ENCODE measurements at places on chromosomes 11 and 22.

DNA sequence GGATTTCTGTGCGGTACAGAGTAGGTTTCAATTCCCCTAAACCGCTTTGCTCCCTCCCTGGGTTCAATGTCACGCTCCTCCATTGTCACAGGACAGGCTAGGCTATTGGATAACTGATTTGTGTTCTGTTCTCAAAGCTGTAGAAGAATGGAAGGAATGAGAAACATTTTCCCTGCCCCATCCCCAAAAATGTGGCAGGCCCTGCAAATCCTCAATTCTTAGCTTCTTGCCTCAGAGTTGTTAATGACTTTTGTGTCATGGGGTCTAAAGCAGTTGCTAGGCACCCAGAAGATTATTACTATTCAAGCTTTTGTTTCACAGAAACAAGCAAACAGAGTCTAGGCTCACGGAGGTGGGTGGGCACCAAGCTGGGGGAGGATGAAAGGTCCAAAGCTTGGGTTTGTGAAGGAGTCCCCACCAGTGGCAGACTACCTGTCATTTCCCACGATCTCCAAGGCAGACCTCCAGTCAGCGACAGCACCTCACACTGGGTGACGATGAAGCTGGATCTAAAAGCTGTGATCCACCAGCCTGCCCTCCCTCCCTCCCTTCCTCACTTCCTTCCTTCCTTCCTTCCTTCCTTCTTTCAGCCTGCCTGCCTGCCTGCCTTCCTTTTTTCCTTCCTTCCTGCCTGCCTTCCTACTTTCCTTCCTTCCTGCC is 1080.2 kb downstream of the OPCML start:
- peak; percentile 58 for DNase-seq

DNA sequence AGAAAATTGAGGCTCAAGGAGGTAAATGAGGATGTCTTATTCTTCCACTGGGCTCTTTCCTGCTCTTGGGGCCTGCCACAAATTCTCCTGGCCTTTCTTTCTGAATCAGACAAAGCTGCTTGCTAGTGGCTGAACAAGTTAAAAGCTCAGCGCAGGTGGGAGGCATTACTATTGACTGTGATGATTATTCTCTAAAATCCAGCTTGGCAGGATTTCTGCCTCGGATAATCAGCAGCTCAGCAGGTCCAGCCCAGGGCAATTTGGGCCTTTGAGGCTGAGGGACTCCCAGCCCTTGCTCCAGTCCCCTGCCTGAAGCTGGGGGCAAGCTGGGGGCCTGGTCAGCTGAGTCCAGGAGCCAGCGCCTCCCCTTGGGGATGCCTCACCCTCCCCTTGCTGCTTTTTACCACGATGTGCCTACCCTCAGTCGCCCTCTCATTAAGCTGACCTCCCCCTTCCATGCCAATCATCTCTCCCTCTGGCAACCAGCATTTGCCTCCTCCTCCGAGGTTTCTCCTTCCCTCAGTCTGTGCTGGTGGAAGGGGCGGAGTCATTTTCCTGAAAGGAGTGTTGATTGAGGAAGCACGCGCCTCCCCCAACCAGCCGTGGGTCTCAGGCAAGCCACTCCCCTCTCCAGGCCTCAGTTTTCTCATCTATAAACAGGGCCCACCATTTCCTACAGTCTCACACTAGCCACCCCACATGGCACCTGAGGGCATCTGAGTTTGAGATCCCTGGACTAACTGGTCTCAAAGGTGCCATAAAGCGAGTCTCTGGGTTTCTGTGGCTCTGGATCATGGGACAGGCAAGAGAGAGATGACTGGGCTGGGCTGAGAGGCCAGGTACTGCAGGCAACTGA is 60.6 kb upstream of the PRDM11 start:
- DNase-seq = no peak

DNA sequence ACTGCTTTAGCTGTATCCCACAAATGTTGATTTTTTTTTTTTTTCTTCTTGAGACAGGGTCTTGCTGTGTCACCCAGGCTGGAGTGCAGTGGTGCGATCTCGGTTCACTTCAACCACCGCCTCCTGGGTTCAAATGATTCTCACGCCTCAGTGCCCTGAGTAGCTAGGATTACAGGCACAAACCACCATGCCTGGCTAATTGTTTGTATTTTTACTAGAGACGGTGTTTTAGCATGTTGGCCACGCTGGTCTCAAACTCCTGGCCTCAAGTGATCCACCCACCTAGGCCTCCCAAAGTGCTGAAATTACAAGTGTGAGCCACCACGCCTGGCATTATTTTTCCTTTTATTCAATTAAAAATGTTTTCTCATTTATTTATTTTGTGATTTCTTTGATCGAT is 55.9 kb downstream of the PDHX start:
- no peak for DNase-seq

DNA sequence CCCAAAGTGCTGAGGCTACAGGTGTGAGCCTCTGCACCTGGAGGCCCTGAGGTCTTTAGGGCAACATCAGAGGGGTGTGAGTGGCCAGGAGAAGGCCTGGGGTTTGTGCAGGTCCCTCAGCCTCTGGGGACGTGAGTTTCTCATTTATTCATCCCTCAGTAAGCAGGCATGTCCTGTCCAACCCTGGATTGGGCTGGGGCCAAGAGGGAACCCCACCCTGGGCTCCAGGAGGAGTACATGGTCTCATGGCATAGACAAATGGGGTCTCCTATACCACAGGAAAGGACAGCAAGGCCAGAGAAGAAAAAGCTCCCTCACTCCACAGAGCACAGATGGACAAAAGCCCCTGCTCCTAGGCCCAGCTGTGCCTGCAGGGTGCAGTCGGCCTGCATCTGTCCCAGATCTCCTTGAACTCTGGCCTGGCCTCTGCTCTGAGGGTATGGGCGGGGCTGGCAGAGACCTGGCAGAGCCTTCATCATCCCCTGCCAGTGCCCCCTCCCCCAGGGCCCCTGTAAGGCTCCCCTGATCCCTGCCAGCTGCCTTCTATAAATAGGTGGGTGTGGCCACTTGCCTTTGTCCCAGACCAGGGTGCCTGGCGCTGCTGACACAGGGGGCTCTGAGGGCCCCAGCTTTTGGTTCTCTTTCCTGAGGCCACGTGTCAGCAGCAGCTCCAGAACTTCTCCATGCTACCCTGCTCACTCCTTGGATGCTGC is 34.6 kb downstream of the A4GALT start:
- DNase-seq = no peak

GRCh38 chr22:26360169-26360885 is 68.7 kb upstream of the ASPHD2 start:
- peak; percentile 78 for DNase-seq

DNA sequence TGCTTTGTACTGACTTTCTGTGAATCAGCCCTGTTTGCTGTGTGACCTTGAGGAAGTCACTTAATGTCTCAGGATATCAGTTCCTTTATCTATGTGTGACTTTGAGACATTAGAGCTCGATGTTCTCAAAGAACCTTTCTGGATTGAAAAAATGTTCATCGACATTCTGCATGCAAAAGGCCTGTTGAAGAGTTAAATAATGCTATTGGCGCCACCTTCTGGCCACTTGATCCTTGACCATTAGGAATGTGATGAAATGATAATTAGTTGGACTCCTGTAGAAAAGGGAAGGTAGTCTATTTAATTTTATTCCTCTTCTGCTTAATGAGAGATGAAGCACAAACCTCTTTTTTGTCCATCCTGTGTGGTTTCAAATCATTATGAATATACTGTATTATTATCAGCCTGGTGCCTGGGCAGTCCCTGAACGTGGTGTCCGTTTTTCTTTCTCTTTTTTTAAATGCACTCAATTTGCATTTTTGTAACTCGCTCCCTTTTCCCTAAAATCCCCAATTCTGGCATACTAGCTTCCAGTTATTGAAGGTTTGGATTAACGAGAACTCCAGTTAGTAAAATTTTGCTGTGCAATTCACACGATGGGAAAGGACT is 20.7 kb downstream of the ELF5 start:
- peak; percentile 66 for DNase-seq

DNA sequence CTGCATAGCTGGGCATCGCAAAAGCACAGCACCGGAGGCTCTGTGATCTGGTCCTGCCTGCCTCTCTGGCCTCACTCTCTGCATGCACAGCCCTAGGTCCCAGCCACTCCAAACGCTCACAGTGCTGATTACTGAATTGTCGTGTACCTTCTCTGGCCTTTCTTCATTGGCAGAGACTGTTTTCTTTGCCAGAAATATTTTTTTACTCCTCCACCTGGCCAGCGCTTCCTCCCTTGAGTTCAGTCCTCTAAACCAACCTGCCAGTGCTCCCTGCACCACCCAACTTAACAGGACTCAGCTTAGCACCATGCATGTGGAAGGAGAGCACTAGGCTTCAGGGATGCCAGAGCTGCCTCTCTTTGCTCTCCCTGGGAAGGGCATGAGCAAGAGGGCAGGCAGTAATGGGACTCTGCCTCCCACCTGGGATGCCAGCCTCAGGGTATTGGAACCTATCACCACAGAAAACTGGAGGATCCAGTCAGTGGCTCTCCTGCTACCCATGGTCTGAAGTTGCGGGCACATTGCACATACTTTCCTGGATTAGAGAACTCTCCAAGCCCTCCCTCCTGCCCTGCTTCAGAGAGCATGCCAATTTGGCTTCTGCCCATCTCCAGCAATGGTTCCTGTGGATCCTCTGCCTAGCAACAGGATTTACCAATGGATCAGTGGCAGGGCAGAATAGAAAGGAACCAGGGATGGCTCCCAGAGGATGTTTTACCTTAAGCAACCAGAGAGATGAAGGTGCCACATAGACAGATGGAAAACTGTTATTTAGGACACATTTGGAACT is 37.0 kb upstream of the GNAZ start:
- DNase-seq = no peak

Data from fibroblast of skin of scalp (primary cell).